ENCODE measurements at places on chromosomes 5 and 9. TPM values are rescaled to one million over a fixed set of nuclear protein-coding genes. Genes with fewer than 3 reads are reported as not detected.

HRCT1 gene
- not detected for total RNA-seq

RAB3C gene
- not detected for total RNA-seq

CCDC192 gene
- total RNA-seq: not detected

CYSRT1 gene
- 1.1 TPM for total RNA-seq

CSF2 gene
- 4.8 TPM for total RNA-seq

PRELID2 gene
- 10.7 TPM for total RNA-seq

C5orf52 gene
- total RNA-seq: not detected

NUTM2F gene
- not detected for total RNA-seq

ZNF474 gene
- total RNA-seq: 0.24 TPM

DMGDH gene
- total RNA-seq: not detected

JAK2 gene
- total RNA-seq: 4.8 TPM

TSLP gene
- total RNA-seq: not detected

HACD4 gene
- 0.24 TPM for total RNA-seq

SH3TC2 gene
- 9.3 TPM for total RNA-seq

LRRC70 gene
- total RNA-seq: 0.12 TPM

SLC6A7 gene
- total RNA-seq: not detected

PTPRD gene
- total RNA-seq: 0.84 TPM

SETD9 gene
- total RNA-seq: 33.3 TPM

FLT4 gene
- total RNA-seq: not detected

CKMT2 gene
- not detected for total RNA-seq

IFNB1 gene
- not detected for total RNA-seq

MRPS30 gene
- total RNA-seq: 51.9 TPM

CERCAM gene
- total RNA-seq: 72.0 TPM

ORM2 gene
- total RNA-seq: not detected

ZFP37 gene
- 6.0 TPM for total RNA-seq

TAF11L5 gene
- total RNA-seq: not detected

FOXD4 gene
- not detected for total RNA-seq

LECT2 gene
- total RNA-seq: not detected

Measured in RPMI7951 (cell line).